ENCODE measurements at places on chromosomes 12 and 14.

DNA sequence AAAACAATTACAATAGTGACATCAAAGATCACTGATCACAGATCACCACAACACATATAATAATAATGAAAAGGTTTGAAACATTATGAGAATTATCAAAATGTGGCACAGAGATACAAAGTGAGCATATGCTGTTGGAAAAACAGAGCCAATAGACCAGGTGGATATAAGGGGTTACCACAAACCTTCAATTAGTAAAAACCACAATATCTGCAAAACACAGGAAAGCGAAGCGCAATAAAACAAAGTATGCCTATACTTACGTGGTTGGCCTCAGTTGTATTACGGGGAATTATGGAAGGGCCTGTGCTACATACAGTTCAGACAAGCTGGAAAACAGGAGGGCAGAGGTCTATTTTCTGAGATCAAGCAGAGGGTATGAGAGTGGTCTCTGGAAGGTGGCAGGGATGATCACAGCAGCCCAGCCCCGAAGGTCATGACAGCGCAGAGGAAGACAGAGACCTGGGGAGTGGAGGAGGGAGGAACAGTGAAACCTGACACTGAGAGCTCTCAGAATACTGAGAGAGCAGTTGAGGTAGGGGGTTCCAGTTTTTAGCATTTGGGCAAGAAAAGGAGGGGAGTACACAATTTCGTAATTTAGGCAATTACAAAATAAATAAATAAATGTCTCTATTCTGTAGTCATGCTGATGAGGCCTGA is 41.3 kb downstream of the IFNG start:
- DNase-seq, result no peak

DNA sequence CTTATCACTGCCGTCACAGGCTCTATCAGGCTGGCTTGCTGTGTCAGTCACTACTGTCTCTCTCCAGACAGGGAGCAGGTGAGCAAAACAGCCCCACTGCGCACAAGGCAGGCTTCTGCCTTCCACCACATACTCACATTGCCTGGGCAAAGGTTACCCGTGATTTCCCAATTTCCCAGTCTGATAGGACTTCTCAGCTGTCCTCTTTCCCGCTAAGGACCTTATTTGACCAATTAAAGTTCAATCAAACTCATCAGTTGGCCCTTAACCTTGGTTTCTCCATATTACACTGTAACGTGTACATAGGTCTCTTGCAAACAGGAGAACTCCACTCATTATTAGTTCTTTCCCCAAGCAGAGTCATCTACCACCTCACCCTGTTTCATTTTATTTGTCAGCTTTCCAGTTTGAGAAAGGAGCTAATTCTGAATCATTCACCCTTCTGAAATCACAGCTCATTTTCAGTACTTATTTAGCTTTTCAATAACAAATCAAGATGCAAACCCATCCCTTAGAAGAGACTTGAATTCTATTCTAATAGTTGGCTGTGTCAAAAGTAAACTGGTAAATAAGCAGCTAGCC is 170.8 kb downstream of the ESR2 start:
- DNase-seq, result no peak

- DNase-seq, result peak; percentile 70
Measured at GRCh38 chr14:89040460-89041256, 216.2 kb downstream of the TTC8 start.

GRCh38 chr12:101839324-101840283 is 8.8 kb upstream of the GNPTAB start:
- peak; percentile 55 for DNase-seq

GRCh38 chr12:18837025-18837424 is 99.1 kb downstream of the CAPZA3 start:
- no peak for DNase-seq

- no peak for DNase-seq
Measured at GRCh38 chr14:44151130-44151820, 355.8 kb downstream of the FSCB start.

DNA sequence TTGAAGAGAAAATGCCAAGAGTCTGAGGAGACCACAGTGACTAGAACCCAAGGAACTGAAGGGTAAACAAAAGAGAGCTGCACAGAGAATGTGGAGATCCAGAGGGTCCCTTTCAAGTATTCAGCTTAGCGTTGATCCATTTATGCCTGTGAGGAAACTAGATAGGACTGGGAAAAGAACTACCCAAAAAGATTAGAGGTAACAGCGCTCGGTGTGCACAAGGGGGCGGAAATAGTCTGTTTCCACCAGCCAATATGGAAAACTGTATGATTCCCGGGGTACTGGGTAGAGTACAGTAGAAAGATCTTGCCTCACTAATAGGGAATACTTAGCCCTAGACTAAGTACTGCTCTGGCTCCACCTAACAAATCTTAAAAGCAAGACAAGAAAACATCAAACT is 135.5 kb downstream of the DPF3 start:
- DNase-seq, result no peak

DNA sequence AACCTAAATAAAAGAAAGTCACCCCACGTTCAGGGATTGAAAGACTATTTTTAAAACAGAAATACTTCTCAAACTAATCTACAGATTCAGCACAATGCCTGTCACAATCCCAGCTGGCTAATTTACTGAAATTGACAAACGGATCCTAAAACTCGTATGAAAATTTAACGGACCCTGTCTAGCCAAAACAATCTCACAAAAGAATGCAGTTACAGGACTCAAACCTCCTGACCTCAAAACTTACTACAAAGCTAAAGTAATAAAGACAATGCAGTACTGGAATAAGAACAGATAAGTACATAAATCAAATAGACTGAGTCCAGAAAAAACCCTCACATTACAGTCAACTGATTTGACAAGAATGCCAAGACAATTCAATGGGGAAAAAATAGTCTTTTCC is 48.8 kb downstream of the IPO8 start:
- no peak for DNase-seq

Data from AML-193 (cell line).